ENCODE measurements at places on chromosomes 7 and 10.

GRCh38 chr10:61786728-61787127, 114.8 kb upstream of the ARID5B start:
- peaks cover 11% of the 10 kb centered on the region for H3K4me1 ChIP-seq
- H3K27me3 ChIP-seq: 0 out of 2 replicates have a peak, but pooled peaks cover 1% of the 10 kb centered on the region
- no peak overlapping the region for H3K27ac ChIP-seq
- no peak for DNase-seq

DNA sequence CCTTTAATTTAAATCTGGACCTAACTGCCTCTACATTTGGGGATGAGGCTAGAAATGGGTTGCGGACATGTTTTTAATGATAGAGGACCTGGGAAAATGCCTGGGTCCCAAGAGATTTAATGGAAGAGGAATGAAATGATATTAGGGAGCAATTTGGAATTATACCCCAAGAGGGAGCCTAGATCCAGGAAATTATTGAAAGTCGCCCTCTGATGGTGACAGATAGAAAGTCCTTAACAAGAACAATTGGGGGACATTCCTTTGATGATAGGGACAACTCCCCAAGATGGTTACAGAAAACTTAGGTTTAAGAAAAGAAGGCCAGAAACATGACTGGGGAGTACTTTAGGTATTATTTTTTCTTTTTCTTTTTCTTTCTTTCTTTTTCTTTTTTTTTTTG, 9.5 kb upstream of the TSGA13 start:
- no peaks in the 10 kb centered on the region for H3K4me1 ChIP-seq
- H3K27ac ChIP-seq: no peak overlapping the region
- H3K4me3 ChIP-seq: no peak overlapping the region
- DNase-seq: peak; percentile 36
- H3K27me3 ChIP-seq: no peaks in the 10 kb centered on the region
- H3K36me3 ChIP-seq: no peaks in the 10 kb centered on the region

GRCh38 chr10:53909791-53910190, 891.2 kb downstream of the PCDH15 start:
- H3K4me1 ChIP-seq: no peaks in the 10 kb centered on the region
- no peaks in the 10 kb centered on the region for H3K27me3 ChIP-seq
- H3K27ac ChIP-seq: no peak overlapping the region
- H3K4me3 ChIP-seq: no peak overlapping the region
- DNase-seq: peak; percentile 4

GRCh38 chr7:122137251-122138077, 6.6 kb downstream of the AASS start:
- no peaks in the 10 kb centered on the region for H3K36me3 ChIP-seq
- no peak overlapping the region for H3K4me3 ChIP-seq

DNA sequence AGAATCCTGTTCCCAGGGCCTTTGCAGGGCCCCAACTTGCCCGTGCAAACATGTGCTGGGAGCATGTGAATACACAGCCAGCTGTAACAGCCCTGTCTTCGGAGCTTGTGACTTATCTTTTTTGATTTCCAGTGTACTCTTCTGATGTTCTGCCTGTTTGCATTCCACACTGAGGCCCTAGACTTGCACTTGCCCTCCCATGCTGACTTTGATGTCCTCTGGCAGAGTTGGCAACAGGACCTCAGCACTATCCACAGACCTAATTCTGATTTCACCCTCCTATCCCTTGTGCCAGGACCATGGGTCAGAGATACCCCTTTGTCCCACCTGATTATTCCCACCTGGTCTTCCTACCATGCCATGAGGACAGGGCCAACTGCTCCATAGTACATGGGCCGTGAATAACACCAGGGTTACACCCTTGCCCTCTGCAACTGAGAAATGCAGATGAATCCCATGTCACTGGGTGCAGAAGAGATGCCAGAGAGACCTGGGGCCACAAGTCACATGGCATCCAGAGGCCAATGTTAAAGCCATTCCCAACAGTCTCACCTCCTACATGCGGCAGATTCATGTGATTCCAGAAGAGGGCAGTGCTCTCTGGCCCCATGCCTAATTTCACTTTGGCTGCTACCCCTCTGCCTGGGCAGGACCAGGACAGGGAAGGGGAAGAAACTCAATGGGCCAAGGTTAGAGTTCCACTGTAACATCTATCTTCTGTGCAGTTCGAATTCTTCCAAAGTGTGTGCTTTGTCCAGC, 43.0 kb downstream of the SCRN1 start:
- H3K4me1 ChIP-seq: no peaks in the 10 kb centered on the region
- peak; percentile 19 for DNase-seq
- no peaks in the 10 kb centered on the region for H3K27me3 ChIP-seq
- H3K27ac ChIP-seq: no peak overlapping the region
- H3K36me3 ChIP-seq: peaks cover 40% of the 10 kb centered on the region

DNA sequence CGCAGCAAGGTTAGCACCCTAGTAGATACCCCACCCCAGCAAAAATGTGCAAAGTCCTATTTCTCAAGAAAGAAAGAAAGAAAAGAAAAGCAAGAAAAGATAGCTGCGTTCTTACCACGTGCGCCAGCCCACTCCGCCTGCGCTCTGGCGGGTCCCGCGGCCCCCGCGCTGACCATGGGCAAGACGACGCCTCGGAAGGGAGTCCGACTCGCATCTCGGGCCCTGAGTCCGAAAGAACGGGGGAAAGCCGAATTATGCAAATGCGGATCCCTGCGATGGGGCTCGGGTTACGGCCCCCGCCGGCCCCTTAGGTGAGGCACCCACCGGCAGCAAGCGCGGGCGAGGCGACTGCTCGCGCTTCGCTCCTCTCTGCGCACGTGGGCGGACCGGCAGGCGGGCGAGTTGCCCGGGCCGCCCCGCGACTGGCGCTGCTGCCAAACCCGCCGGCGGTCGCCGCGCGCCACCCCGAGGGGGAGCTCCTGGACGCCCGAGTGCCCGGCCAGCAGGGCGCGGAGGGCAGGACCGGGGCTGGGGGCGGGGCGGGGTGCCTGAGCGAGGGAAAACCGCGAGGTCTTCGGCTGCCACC, 2.4 kb upstream of the EGR2 start:
- no peaks in the 10 kb centered on the region for H3K36me3 ChIP-seq
- peaks cover 23% of the 10 kb centered on the region for H3K4me1 ChIP-seq
- no peak for DNase-seq
- peaks cover 7% of the 10 kb centered on the region for H3K27me3 ChIP-seq

DNA sequence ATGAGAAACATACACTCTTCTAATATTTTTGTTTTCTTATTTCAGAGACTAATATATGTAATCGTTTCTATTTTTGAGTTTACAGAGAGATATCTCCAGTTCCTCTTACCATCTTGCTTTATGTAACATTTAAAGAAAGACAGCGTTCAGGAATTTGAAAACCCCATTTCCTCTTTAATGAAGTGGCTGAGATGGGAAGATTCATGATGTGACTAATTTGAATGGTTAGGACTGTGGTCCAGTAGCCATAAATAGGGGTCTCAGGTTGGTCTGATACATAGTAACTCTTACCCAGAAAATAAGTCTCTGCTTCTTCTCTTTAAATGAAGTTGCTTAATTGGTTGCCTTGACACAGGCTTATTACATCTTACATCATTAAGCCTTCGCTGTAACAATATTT, 6.9 kb downstream of the KMT2E start:
- H3K4me3 ChIP-seq: no peak overlapping the region
- H3K4me1 ChIP-seq: peaks cover 61% of the 10 kb centered on the region
- DNase-seq: no peak
- no peaks in the 10 kb centered on the region for H3K27me3 ChIP-seq
- no peak overlapping the region for H3K27ac ChIP-seq
- H3K36me3 ChIP-seq: no peaks in the 10 kb centered on the region

DNA sequence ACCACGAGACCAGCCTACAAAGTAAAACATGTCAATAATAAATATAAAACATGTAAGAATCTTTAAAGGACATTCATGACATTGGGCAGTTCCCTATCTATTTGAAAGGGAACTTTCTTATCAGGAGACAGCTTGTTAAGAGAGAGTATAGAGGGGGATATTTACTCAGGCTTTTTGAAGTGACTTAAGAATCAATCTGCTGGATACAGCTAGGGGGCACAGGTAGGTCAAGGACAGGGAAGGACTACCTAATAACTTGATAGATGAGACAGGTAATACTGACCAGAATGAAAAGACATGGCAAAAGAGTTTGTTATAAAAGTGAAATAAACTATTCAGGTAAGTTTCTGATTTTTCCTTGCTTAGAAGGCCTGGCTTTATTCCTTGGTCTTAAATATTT, 21.8 kb upstream of the LRRD1 start:
- H3K4me1 ChIP-seq: no peaks in the 10 kb centered on the region
- no peak for DNase-seq
- H3K4me3 ChIP-seq: no peak overlapping the region
- H3K36me3 ChIP-seq: peaks cover 44% of the 10 kb centered on the region

DNA sequence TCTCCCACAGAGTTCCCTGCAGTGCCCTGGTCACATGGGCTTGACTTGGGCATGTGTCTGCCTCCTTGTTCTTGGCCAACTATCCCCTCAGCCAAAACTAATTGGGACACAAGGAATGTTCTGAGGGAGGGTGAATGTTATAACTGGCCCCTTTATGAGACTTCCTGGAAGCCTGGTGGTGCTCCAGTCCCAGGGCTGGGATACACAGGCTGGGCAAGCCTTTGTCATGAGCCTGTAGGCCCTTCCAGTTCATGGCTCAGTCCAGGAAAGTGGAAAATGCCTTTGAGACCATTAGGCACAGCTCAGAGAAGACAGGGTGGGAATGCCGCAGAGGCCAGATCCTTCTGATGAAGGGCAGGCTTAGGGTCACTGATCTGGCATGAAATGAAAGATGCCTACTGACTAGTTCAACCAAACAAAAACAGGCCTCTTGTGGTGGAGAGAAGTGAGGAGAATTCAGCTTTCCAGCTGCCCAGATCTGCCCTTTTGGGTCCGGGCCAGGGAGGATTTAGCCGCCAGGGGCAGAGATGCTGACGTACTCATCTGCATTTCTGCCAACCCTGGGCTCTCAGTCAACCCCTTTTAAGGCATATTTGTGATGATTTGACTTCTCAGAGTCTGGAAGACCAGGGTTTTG, 961.5 kb downstream of the KCNMA1 start:
- no peaks in the 10 kb centered on the region for H3K4me1 ChIP-seq
- DNase-seq: no peak
- H3K36me3 ChIP-seq: no peaks in the 10 kb centered on the region
- H3K27ac ChIP-seq: no peak overlapping the region
- no peaks in the 10 kb centered on the region for H3K27me3 ChIP-seq

GRCh38 chr7:84231157-84231556, 36.6 kb upstream of the SEMA3A start:
- DNase-seq: no peak
- H3K4me3 ChIP-seq: no peak overlapping the region
- no peaks in the 10 kb centered on the region for H3K27me3 ChIP-seq
- no peaks in the 10 kb centered on the region for H3K4me1 ChIP-seq
- no peak overlapping the region for H3K27ac ChIP-seq
